NCI-H1436 (cell line): ENCODE measurements at places on chromosomes 11 and 22.

- DNase-seq = no peak
Measured at GRCh38 chr11:28505232-28505631, 397.0 kb downstream of the METTL15 start.

DNA sequence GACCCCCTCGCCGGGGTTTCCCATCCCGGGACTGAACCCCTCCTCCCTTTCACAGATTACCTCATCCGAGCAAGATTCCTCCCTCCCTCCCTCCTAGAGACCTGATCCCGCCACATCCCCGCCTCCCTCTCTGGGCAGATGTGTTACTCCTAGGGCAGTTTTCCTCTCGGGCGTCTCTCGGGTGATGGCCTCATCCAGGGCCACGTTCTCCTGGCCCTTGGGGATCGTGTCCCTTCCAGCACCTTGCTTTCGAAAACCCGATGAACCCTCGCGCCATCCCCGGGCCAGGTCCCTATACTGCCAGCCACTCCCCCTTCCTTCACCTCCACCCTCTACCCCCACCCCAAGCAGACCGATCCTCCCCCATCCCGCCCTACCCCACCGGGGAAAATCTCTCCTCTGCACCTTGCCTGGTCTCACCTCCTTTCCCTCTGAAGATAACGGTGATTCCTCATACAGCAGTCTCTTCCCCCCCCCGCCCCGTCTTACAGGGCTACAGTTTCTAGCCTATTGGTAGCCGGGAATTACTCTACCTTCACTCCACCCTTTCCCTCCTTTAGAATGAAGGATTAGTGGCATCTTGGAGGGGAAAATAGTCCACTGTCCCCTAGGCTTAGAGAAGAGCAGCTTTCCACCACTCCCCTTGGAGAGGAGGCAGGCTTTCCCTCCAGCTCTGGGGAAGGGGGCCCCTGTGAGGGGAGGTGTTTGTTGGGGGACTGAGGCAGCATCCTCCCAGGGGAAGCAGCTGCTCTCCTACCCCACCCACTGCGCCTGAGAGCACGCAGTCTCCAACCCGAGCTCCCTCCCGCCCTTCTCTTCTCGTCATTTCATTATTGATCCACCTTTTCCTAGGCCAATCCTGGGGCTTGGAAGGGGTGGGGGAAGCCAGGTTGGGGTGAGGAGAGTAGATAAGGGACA, 1.2 kb downstream of the KMT2A start:
- peak; percentile 49 for DNase-seq

DNA sequence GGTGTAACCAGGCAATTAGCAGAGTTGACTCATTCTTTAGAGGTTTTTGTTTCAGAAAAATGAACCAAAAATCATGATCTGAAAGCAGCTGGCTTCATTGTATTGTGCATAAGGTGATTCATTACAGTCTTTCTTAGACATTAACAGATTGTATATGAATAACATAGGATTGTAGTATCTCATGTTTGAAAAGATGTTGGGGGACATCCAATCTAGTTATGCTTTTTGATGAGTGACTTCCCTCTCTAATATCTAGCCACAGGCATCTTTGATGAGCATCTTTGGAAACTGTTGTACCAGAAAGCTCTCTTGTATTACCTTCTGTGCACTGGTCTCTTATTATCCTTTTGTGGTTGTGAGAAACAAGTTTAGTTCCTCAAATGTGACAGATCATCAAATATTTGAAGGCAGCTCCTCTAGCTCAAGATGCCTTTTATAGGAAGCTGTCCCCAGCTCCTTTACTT, 8.3 kb downstream of the GRK3 start:
- DNase-seq = no peak

DNA sequence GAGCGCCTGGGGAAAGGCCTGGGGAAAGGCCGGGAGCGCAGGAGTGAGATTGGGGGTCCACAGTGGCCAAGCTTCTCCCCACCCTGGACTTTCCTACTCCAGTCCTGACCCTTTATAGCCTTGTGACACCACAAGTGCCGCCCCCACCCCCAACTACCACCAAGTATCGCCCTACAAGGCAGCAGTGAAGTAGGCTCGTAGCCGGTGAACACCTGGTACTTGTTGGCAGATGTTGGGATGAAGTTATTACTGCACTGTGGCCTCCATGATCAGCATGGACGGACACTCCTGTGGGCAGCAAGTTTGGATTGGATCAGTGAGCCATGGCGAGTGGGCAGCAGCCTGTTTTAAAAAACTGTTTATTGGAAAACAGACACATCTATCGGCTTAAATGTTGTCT, 45.0 kb downstream of the EIF3F start:
- no peak for DNase-seq

DNA sequence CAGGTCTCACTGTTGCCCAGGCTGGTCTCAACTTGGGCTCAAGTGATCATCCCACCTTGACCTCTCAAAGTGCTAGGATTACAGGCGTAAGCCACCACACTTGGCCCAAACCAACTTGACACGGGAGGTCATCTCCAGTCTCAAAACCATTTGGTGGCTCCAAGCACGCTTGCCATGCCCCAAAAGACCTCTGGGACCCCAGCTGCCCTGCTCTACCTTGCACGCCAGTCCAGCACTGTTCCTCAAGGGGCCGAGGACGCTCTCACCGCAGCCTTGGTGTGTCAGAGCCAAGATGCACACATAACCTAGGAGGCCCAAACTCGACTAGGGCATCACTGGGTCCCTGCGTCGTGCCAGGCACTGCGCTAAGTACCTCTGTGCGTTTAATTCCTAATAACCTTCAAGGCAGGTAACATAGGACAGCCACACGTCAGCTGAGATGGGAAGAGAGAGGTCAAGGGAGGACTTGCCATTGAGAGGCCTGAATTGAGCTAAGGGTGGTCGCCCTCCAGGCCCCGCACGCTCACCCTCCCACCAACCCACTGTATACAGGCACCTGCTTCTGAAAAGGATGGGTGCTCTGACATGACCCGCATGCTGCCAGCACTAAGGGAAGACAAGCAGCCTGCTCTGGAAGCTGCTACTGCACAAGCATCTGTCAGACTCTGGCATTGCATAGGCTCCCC, 4.6 kb upstream of the GAS2L1 start:
- no peak for DNase-seq

DNA sequence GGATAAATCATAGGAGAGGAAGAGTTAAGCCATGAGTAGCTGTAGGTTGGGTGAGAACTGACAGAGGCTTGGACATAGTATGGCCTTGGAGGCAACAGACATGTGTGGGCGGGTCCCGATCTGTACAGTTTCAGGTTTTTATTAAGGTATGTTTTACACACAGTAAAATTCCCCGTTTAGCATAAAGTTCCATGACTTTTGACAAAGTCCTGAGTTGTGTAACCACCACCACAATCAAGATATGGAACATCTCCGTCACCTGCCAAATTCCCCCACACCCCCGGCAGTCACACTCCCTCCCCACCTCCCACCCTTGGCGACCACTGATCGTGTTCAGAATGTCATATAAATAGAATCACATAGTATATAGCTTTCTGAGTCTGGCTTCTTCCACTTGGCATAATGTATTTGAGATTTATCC, 68.1 kb downstream of the GRIK4 start:
- DNase-seq = no peak

GRCh38 chr11:134438542-134439537, 26.8 kb upstream of the B3GAT1 start:
- DNase-seq = no peak

DNA sequence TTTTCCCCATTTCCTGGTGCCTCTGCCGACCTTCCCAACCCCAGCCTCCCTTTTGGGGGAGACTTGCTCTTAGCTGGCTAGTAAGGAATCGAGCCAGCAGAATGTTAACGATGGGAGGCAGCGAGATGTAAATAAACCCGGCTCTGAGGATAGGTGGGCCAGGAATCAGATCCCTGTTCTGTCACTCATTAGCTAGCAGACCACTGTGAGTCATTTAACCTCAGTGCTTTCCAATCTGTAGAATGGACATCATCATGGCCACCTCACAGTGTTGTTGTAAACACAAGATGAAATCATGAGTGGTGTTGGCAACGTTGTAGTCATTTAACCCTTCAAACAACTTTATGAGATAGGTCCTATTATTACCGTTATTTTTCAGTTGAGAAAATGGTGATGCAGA, 208.6 kb downstream of the KIRREL3 start:
- DNase-seq = no peak

DNA sequence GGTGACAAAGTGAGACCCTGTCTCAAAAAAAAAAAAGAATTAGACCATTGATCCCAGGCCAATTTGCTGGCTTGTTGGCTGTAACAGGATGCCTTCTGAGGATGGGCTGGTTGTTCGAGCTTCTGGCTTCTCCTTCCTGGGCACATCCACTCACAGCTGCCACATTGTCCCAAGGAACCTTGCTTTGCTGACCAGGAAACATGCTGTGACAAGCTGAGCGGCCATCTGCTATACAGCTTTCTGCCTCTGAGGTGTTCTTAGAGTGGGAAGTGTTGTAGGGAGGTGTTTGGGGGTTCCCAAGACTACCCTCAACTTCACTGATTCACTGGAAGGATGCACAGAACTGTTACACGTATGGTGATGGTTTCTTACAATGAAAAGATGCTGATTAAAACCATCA, 6.5 kb downstream of the SNAP29 start:
- no peak for DNase-seq

GRCh38 chr11:65112546-65113360, 1.1 kb downstream of the TM7SF2 start:
- DNase-seq = peak; percentile 41

DNA sequence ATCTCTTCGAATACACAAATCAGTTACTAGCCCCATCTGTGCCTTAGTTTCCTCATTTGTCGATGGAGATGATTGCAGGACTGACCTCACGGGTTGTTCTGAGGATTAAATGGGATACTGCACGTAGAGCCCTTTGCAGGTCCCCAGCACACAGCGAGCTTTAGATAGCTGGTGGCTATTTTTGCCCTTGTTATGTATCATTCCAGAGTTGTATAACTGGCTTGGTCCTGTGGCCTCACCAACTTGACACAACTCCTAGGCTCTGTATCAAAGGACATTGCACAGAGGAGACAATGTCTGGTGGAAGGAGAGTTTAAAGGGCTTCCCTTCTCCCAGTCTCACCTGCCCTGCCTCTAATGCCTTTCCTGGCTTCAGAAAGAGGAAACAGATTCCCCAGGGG, 22.8 kb upstream of the DGAT2 start:
- no peak for DNase-seq

DNA sequence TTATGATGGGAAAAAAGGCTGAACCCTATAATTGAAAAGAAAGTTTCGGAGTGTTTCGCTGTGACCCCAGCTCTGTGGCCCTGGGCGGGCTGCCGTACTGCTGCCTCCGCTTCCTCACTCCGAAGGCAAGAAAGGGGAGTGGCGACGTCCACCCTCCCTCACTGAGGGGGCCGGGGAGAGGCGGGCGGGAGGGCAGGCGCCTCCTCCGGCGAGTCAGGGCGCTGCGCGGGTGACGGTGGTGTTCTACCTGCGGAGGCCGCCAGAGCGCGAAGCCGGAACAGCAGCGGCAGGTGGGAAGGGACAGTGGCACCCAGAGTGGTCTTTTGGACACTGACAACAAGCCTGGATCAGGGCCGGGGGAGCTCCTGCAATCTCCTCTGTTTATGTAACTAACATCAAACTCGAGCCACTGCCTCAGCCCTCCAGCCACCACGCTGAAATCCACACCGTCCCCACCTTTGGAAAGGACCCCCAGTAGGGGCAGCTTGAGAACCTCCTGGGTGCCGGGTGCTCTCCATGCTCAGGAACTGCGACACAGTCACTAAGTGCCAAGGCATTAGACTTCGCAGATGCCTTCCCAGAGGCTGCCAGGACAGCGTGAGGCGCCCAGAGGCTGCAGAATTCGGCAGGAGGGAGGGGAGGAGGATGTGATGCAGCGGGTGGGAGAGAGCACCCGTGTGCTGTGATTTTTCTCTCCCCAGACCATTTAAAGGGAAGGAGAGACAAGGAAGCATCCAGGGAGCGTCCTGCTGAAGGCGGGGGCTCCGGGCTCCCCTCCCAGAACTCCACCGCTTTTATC, 25.5 kb downstream of the BID start:
- no peak for DNase-seq

DNA sequence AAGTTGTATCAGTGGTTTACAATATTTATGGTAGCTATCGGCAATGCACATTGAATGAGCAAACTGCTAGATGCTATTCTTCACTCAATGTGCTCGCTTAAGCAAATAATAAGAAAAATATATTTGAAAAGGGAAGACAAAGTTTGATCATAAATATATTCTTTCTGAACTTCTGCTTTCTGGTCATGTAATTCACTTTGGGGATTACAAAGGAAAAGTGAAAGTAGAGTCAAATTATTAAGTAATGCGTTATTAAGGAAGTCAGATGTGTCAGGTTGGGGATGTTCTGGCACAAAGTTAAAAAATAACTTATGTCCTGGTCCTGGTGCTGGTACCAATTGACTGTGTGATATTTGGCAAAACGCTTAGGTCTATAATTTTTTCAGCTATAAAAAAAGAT, 98.0 kb upstream of the TRIM77 start:
- no peak for DNase-seq

DNA sequence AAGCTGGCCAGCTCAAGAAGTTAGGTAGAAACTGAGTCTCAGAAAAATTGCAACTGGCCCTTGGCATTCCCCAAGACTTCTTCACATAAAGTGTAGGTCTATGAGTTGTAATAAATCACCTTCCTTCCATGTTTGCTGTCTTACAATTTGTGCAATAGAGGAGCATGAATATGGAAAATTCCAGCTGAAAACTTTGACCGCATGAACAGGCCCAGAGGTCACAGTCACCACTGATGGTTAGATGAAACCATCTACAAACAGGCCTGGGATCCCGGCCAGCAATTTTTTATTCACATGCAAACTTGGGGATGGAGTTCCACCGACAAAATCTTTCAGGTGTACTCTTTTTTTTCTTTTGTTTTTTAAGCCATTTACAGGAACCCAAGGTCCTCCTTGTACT, 88.1 kb downstream of the SERGEF start:
- DNase-seq = no peak

DNA sequence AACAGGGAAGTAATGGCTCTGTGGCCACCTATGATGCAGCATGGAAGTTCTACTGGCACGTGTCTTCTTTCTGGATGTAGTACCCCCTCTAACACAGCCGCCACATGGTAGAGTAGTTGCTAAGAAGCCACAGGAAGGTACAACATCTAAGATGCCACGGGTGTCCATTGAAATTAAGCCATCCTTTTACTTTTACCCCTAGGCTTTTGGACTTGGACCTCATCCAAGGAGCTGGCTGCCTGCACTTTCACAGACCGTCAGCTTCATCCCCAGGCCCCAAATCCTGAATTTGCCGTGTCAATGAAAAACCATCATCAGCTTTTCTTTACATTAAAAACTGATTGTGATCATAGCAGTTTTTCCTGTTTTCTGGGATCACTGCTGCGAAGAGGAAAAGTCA, 102.4 kb downstream of the RPL27A start:
- DNase-seq = no peak

GRCh38 chr11:60363542-60364470, 14.5 kb upstream of the MS4A7 start:
- peak; percentile 65 for DNase-seq

GRCh38 chr11:1488575-1489180, 2.1 kb upstream of the MOB2 start:
- DNase-seq = no peak

DNA sequence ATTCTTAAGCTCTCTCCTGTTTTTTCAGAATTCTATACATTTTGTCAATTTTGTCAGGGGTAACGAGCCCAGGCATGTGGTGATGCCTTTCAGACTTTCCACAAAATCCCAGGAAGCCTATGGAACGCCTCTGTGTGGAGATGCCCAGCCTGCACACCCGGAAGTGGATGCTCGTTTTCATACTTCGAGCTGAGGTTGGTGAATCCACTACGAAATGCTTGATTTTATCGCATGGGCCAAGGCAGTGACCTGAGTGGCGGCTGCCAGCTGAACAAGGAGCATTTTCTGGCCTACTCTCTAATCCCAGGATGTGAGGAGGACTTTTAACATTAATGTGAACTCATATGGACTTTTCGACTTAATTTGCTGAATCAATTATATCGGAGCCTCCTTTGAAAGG, 426.7 kb upstream of the B3GAT1 start:
- DNase-seq = no peak

GRCh38 chr11:88297863-88298262, 39.7 kb downstream of the CTSC start:
- DNase-seq = no peak
